Cortex of kidney (tissue), 1 donor: ENCODE measurements at places on chromosomes 12 and 14.

- no peak for DNase-seq
Observed at GRCh38 chr14:29608861-29609260, 318.8 kb downstream of the PRKD1 start.

GRCh38 chr14:77838831-77839511, 39.1 kb downstream of the ADCK1 start:
- no peak for DNase-seq

- DNase-seq, result no peak
Observed at GRCh38 chr12:2609020-2609419, 185.8 kb upstream of the FKBP4 start.

- no peak for DNase-seq
Observed at GRCh38 chr12:132189378-132190011, 45.2 kb downstream of the NOC4L start.

- no peak for DNase-seq
Observed at GRCh38 chr12:57458665-57459054, 925 bp upstream of the GLI1 start.

GRCh38 chr12:41576925-41577324, 388.8 kb downstream of the PDZRN4 start:
- DNase-seq, result no peak

DNA sequence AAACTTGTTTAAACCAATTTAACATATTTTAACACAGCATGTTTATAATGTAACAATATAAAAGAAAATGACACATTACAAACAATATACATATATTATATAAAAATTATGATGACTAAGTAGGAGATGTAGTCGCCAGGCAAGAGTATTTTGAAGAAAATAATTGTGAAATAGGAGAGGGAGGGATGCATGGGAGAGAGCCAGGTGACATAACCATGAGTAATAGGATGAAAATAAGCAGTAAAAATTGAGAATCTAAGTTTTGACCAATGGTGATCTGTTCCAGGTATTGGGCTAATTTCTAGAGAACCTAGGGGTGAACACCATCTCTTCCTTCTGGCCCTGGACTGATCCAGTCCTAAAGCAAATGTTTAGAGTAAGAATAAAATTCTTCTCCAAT, 315.2 kb upstream of the G2E3 start:
- DNase-seq, result no peak

- no peak for DNase-seq
Observed at GRCh38 chr12:89016970-89017778, 335.1 kb downstream of the DUSP6 start.

- no peak for DNase-seq
Observed at GRCh38 chr12:94779485-94779884, 129.1 kb upstream of the TMCC3 start.

DNA sequence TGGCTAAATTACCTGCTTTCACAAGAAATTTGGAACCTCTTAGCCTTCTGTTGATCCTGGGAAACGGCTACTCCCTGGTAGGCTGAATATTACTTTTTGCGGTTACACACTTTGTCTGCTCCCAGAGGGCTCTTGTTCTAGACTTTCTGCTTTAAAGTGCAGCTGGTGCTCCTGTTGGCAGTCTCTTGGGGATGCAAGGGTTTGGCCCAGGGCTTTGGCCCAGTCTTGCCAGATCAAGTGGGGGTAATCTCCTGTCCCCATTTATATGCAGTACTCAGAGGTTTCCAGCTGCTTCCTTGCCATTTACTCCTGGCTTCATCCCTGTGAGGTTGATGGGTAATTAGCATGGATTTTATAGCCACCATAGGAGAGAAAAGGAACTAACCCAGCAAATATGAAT, 558.2 kb upstream of the MIS18BP1 start:
- no peak for DNase-seq

GRCh38 chr14:91005716-91006115, 54.7 kb downstream of the RPS6KA5 start:
- DNase-seq, result no peak

GRCh38 chr14:64806862-64807495, 72.7 kb downstream of the SPTB start:
- no peak for DNase-seq

DNA sequence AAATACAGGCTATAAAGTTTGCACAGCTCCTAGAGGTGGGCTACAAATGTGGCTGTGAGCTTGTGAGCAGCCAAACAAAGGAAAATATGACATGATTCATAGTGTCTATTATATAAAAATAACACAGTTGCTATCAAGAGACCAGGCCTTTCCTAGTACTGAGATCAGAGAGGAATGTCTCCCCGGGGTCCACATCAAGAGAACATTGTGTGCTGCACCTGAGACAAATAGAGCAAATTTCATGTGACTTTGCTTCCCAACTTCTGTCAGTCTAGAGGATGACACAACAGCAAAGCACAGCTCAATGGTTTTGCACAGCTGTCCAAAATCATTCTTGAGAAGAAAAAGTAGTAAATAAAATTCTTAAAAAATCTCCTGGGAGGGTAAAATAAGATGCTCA, 297.5 kb upstream of the PRKD1 start:
- no peak for DNase-seq

- DNase-seq, result no peak
Observed at GRCh38 chr12:46936042-46936441, 110.2 kb upstream of the SLC38A4 start.

GRCh38 chr12:124779161-124780141, 84.2 kb downstream of the SCARB1 start:
- DNase-seq, result no peak

DNA sequence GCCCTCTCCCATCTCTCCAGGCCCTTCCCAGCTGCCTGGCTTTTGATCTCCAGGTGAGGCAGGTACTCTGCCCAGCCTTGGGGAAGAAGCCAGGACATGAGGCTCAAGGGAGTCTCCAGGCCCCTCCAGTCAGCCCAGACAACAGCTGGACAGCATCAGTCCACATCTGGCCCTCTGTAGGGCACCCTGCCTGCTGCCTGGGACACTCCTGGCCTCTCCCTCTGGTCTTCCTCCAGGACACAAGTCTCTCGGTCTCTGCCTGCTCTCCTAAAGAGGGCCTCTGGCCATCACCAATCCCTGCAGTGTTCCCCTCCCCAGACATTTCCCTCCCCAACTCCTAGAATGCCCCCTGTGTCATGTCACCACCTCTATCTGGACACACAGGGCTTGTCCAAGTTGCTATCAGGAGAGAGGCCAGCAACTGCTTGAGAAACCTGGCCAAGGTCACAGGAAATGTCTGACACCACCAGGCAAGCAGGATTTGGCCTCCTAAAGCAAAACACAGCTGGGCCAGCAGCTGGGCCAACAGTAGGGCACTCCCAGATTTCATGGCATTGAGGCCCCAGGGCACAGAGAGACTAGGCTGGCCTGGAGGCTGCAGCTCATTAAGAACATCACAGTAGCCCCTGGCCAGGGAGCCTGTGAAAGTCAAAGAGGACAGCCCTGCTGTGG, 29.0 kb downstream of the LTBP2 start:
- DNase-seq, result no peak

- no peak for DNase-seq
Observed at GRCh38 chr12:131827961-131828534, at the start of gene MMP17. MMP17 (plus strand) TSS chr12:131828393; CDS start chr12:131828495, 102 bp downstream.

- DNase-seq, result no peak
Observed at GRCh38 chr12:90235642-90236041, 527.0 kb upstream of the ATP2B1 start.

DNA sequence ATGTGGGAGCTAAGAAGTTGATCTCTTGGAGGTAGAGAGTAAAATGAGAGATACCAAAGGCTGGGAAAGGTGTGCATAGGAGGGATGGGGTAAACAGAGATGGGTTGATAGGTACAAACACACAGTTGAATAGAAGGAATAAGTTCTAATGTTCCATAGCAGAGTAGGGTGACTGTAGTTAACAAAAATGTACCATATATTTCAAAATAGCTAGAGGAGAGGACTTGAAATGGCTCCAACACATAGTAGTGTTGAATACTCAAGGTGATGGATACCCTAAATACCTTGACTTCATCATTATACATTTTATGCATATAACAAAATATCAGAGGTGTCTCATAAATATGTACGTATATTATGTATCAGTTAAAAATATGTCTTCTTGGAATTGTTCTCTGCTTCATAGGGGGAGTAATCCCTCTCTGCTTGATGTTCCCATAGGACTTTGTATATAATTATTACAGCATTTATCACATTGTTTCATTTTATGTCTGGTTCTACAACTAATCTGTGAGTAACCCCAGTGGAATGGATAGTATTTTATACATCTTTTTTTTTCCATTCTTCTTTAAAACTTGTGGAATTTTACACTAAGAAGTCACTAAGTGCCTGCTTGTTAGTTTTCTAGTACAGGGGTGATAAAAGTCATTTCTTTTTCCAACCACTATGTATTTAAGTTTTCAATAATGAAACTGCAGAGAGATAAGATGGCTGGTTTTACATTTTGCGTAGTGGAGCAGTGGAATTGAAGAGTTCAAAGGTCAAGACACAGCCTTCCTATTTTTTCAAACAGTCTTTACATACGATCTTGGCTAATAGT, 1940.0 kb upstream of the SEL1L start:
- DNase-seq, result no peak
